ENCODE measurements at places on chromosomes 4 and X. TPM values are rescaled to one million over a fixed set of nuclear protein-coding genes. Genes with fewer than 3 reads are reported as not detected.

The ATOH1 gene
- total RNA-seq = not detected

The HSPA4L gene
- total RNA-seq = 5.3 TPM

The RHOXF1 gene
- total RNA-seq = not detected

The GPAT3 gene
- total RNA-seq = 0.92 TPM

The NSG1 gene
- total RNA-seq = not detected

The AWAT2 gene
- not detected for total RNA-seq

The CCDC158 gene
- not detected for total RNA-seq

The CXorf38 gene
- total RNA-seq = 10.5 TPM

The GAGE10 gene
- not detected for total RNA-seq

The CYSLTR1 gene
- not detected for total RNA-seq

The CDKL5 gene
- total RNA-seq = 5.4 TPM

The IGBP1 gene
- total RNA-seq = 37.7 TPM

The ALAS2 gene
- total RNA-seq = not detected

The SATL1 gene
- total RNA-seq = not detected

All from HFFc6 (cell line).